ENCODE measurements at places on chromosomes 13 and 19.

GRCh38 chr13:93621051-93621450 lies 394.4 kb downstream of the GPC6 start:
- DNase-seq = no peak

- no peak for DNase-seq
These were observed 289.9 kb downstream of the DIAPH3 start for GRCh38 chr13:59873856-59874255.

GRCh38 chr13:104608331-104608730 lies 1542.1 kb upstream of the SLC10A2 start:
- DNase-seq = no peak

DNA sequence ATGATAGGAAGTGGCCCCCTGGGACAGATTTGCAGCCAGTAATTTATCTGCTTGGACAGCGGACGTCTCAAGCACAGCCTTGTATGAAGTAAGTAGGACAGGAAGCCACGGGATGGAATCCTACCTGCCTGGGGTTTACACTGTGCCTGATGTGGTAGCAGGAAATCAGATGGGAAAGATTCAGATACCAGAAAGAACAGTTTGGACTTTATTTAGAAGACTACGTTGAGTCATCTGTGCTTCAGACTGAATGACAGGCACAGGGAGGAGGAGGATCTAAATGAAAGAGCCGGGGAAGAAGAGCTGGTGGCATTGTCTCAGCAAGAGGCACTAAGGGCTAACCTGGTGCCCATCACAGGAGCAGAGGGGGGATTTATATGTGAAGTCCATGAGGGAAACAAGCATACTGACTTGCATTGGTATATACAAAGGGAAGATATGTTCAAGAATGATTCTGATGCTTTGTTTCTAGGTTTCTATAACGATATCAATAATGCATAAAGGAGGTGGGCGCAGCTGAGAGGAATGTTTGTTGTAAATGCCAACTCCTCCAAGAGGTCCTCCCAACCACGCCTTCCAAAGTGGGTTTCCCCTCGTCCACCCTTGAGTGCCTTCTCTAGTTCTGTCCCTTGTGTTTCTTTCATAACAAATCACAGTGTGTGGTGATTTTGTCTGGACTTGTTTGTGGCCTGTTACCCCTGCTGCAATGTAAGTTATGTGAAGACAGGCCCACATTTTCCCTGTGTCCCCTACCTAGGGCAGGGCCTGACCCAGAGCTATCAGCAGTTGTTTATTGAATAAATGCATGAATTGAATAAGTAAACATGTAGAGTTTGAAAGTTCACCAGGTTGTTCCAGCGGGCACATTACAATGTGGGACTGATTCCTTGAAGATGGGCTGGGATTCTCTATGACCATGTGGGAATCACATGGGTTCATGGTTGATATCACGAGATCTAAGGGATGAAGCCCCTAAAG lies 328.4 kb downstream of the SLC7A1 start:
- DNase-seq = no peak

DNA sequence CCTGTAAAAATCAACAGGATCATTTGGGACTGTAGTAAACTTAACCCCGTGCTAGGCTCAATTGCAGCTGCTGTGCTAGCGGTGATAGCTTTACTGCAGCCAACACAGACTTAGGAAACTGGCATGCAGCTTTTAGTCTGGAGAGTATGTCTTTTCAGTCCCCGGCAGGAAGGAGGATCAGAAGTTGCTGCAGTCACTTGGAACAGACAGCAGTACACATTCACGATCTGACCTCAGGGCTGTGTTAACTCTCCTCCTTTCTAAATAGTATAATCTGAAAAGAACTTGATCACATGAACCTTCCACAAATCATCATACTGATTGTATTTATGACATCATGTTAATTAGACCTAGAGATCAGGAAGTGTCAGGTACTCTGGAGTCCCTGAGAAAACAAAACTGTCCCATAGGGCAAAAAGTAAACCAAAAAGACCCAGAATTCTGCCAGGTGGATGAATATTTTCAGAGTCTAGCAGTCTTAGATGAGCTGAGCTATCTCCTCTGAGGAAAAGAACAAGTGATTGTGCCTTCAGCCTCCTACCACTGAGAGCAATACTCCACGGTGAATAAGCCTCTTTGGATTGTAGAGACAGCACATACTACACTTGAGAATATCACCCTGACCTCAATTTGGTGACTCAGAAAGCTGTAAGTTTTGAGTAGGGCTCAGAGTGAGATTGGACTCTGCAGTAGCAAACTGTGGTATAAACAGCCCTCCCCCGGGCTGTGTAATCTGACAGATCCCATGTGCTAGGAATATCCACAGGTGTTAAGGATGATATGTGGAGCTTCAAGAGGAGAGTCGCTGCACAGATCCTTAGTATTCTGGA lies 181.0 kb upstream of the GPR12 start:
- peak; percentile 22 for DNase-seq
